ENCODE measurements at places on chromosomes 3 and 15.
A peak's percentile ranks its signal among the peaks of the same experiment; 100 is the strongest.

DNA sequence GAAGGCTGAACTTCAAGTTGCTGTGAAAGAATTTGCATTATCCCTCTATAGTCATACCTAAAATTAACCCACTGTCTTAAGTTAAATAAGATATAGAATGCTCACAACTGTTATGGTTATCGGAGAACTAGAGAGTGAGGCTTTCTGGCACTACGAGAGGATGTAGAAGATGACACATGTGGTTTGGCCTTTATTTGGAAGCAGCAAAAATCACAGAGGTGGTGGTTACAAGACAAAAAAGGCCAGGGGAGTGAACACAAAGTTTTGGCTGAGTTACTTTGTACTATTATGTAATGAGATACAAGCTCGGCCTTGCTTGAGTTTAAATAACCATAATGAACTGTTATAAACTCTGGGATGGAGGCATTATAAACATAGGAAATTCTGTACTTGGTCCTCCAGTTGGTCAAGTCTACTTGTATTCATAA, 78.3 kb upstream of the ICE2 start:
- DNase-seq, result no peak

- no peak for DNase-seq
Observed at GRCh38 chr15:101136381-101137268, 115.2 kb downstream of the CHSY1 start.

GRCh38 chr15:56371495-56372147, 6.4 kb downstream of the TEX9 start:
- no peak for DNase-seq

- DNase-seq, result no peak
Observed at GRCh38 chr3:67832817-67833216, 178.4 kb upstream of the SUCLG2 start.

DNA sequence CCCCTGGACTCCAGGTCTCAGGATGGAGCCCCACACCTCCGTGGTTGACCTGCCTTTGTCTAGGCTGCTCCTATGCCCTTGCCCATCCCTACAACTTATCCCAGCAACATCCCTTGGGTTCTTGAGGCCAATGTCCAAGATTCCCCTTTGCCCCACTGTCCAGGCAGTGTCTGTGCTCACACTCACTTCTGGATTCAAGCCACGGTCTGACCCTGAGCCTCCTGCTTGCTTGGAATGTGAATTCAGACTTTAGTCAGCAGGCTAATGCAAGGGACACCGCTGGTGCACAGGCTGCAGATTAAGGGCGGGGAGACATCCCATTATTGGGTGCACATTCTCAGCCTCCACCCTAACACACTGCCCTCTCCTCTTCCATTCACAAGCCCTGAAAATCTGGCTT, 154.1 kb downstream of the WNT5A start:
- DNase-seq, result peak; percentile 69

DNA sequence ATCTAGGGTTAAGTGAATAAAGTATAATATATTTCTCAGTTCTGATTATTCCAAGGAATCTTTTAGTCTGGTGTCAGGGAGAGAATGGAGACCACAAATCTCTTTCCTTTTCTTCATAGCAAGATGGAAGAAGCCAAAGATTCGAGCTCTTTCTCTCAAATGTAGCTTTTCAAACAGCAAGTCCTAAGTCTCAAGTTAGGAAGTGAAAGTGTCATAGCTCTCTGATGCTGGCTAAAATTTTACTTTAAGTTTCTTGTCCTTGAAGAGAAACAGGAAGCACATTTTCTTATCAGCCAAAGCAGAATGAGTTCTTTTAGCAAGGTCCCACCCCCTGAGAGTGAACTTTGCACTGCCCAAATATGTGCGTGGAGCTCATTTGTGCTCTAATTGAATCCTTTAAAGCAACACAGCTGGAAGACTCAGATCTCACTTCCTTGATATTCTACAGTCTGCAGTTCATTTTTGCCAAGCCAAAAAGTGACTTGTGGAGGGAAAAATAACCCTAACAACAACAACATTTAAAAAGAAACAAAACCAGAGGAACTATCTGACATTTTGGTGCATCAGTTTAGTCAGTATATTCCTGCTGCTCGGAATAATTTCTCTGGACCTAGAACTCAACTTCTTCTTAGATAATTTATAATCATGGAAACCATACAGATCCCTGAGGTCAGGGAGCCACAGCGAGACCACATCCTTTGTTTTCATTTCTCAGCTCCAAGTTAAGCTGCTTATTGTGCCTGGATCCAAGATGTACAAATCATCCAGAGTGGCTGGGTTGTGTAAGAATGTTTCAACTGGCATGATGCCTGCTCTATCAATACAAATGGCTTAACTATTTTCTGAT, 238.7 kb upstream of the P2RY1 start:
- DNase-seq, result no peak

GRCh38 chr3:188217726-188218125, 63.8 kb downstream of the LPP start:
- DNase-seq, result no peak

GRCh38 chr3:22101351-22101750, 350.3 kb upstream of the ZNF385D start:
- no peak for DNase-seq

DNA sequence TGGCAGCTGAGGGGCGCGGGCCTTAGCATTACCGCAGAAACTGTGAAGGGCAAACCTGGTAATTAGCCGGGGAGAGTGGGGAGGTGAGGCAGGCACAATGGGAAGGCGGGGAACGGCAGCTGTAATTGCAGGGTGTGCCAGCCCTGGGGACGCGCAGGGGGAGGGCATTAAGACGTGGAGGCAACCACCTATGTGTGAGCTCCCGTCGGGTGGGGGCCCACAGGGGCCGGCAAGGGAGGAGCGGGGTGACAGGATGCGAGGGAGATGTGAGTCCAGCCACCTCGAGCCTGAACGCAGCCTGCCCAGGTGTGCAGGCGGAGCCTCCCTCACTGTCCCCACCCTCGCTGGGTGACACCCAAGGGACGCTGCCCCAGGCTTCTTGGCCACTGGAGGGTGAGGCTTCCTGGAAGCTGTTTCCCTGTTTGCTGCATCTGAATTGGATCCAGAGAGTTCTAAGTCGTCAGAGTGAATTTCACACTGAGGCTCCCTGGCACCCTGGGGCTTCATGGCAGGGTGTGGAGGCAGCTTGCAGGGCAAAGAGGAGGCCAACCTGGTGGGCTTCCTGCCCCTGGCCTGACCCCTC, 130.6 kb upstream of the MEF2A start:
- no peak for DNase-seq

- DNase-seq, result no peak
Observed at GRCh38 chr15:80152896-80153876, at the start of gene FAH. Gene FAH (plus strand): TSS chr15:80152999. CDS start chr15:80153055, 56 bp downstream.

GRCh38 chr3:86228101-86228500, 762.8 kb downstream of the VGLL3 start:
- DNase-seq, result no peak

GRCh38 chr3:55597641-55598040, 110.5 kb upstream of the WNT5A start:
- DNase-seq, result no peak

- no peak for DNase-seq
Observed at GRCh38 chr3:130658678-130659077, 88.0 kb downstream of the PIK3R4 start.

DNA sequence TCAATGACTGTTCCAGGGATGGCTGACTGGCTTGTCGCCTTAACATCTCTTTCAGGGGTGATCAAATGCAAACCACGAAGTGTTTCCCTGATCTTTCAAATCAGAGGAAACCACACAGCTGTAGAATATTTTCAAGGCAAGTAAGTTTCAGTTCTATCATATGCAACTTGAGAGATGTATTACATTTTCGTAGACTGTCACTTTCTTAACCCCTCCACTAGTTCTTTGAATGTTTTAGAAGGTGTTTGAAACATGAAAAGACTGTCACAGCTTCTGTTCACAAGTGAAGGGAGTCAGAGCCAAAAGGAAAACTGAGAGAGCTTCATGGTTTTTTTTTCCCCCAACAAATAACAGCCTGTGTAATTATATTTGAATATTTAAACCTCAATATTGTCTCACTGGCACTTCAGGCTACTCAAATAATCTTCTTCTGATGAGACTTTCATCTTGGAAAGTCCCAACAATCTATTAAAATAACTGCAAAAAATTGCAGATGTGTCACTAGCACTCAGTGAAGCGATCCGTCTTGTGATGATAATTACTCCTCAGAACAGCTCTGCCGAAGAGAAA, 25.9 kb upstream of the CAPN7 start:
- no peak for DNase-seq

- DNase-seq, result no peak
Observed at GRCh38 chr15:95733931-95734330, 596.6 kb upstream of the NR2F2 start.

GRCh38 chr3:16328124-16328523, 63.1 kb downstream of the OXNAD1 start:
- no peak for DNase-seq

GRCh38 chr3:177813322-177813721, 616.0 kb upstream of the TBL1XR1 start:
- DNase-seq, result no peak

GRCh38 chr3:142088522-142088921, 60.8 kb downstream of the TFDP2 start:
- no peak for DNase-seq

GRCh38 chr3:47024932-47025331, 45.5 kb downstream of the NBEAL2 start:
- DNase-seq, result no peak

- DNase-seq, result no peak
Observed at GRCh38 chr3:124565013-124565412, 165.2 kb upstream of the UMPS start.

- DNase-seq, result no peak
Observed at GRCh38 chr3:108953700-108954099, at the start of gene GUCA1C. Gene GUCA1C (minus strand): TSS chr3:108953879. CDS start chr3:108953762, 117 bp downstream.

DNA sequence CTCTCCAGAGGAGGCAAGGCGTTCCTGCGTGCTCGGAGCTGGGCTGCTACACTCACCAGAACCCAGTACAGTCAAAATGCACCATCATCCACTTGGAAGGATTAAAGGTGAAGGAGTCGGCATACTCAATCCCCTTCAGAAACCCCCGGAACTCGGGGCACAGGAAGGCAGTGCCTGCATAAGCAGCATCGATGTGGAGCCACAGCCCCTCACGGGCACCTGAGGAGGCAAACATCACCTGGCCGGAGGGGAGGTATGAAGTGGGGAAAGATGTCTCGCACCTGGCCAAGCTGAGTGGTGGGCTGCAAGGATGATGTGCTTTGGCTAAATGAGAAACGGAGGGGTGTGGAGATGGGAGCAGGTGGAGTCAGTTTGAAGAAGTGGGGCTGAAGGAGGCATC, 13.0 kb downstream of the HDC start:
- DNase-seq, result no peak

DNA sequence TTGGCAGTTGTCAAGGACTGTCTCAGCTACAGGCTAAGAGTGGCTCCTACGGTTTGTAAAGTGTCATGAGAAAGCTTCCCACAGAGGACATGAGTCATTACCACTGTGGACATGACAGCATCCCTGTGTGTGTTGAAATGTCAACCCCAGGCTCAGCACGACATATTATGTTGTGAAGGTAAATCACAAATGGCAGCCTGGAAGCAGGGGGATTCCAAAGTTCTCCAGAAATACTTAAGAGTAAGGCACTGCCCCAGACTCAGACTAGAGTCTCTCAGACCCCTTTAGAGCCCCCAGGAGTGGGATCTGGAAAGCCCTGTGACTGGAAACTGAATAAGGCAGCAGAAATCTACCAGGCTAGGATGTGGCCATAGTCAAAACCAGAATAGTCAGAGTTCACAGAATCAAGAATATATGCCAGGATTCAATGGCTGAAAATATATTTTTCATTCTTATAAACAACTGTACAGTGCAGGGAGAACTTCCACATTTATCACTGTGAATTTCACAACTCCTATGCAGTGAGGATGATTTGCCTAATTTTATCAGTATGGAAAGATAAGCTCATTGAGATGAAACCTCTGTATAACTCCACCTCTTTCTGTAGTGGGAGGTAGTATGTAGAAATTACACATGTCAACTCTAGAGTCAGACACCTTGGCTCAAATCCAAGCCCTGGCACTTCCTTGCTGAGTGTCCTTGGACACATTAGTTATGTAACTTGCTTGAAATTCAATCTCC, 237.1 kb upstream of the CFAP20DC start:
- no peak for DNase-seq

DNA sequence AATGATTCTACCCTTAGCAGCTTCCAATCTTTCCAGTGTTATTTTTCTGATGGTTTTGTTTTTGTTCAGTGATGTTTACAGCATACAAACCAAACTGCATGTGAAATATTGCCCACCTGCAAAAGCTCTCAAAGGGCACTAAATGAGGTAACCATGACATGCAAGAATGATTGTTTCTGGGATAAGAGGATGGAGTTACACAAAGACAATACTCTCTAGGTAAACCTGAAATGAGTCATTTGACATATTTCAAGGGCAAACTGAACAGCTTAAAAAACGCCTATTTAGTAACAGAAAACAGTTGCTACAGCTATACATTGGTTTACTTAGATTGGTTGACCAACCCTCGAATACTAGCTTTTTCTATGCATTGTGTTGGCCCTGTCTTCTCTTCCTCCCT, 481.7 kb downstream of the ZPLD1 start:
- DNase-seq, result no peak

GRCh38 chr15:60087561-60087960, 83.5 kb downstream of the FOXB1 start:
- no peak for DNase-seq

DNA sequence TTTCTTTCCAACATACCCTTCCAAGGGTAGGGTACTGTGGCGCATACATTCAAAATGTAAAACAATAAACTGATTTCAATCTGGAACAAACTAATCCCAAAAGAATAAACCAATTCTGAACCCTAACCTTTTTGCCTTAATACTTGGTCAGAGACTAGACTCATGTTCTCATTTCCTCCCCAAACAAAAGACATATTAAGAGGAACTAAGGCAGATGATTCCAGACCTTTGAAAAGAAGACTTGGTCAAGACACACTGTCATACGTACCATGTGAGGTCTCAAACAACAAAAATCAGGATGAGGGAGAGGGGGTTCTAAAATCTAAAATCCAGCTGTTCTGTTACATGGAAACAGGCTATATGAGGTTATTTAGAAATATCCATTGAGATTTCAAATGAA, 102.1 kb downstream of the RFTN1 start:
- no peak for DNase-seq

DNA sequence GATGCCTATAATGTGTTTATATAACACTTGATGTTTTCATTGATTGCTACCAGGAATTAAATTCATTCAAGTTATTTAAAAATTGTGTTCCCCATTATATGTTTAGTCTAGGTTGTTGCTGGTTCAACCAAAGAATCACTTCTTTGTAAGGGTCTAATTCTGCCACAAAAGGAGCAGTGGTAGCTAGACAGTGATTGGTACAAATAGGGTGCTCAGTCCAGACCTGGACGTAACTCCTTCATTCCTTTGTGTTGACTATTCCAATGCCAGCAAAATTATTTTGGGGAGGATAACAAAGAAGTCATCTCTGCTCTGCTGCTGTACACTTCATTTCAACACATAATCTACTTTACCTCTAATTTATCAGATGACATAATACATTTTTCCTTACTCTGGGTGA, 1.2 kb downstream of the CHMP2B start:
- DNase-seq, result no peak

- DNase-seq, result no peak
Observed at GRCh38 chr3:59774634-59775033, 724.8 kb upstream of the CFAP20DC start.

- no peak for DNase-seq
Observed at GRCh38 chr15:66620341-66620740, 54.5 kb upstream of the LCTL start.
